ENCODE measurements at places on chromosomes 12 and 14. TPM values are rescaled to one million over a fixed set of nuclear protein-coding genes. Genes with fewer than 3 reads are reported as not detected.

Gene IFNG-AS1
- total RNA-seq = not detected

Gene SOAT2
- total RNA-seq = not detected

Gene TEDC1
- 31.2 TPM for total RNA-seq

Gene OVCH1
- not detected for total RNA-seq

Gene ZNF605
- 1.5 TPM for total RNA-seq

Gene TMPRSS12
- total RNA-seq = not detected

Gene PARPBP
- total RNA-seq = 17.1 TPM

Gene CCDC198
- not detected for total RNA-seq

Gene BEST3
- total RNA-seq = not detected

Gene GPR137C
- total RNA-seq = 0.87 TPM

Gene INSM2
- not detected for total RNA-seq

Gene PLEKHG7
- not detected for total RNA-seq

Gene SYNDIG1L
- not detected for total RNA-seq

Gene ATG101
- total RNA-seq = 75.3 TPM

Gene ADAM21
- total RNA-seq = 0.07 TPM

Gene MGST1
- total RNA-seq = 28.5 TPM

Gene MOK
- total RNA-seq = 3.4 TPM

Gene LRRC9
- total RNA-seq = not detected

Gene OLR1
- total RNA-seq = not detected

Gene JPH4
- total RNA-seq = not detected

Gene OR6C4
- total RNA-seq = not detected

Gene CLEC1A
- total RNA-seq = 21.0 TPM

Gene PTGR2
- 3.2 TPM for total RNA-seq

Gene CHMP4A
- 44.2 TPM for total RNA-seq

Gene ST8SIA1
- total RNA-seq = not detected

Gene FICD
- total RNA-seq = 4.7 TPM

Data from mammary microvascular endothelial cell (primary cell).